NCI-H1105 (cell line): ENCODE measurements at places on chromosomes 3 and 15.
A peak's percentile ranks its signal among the peaks of the same experiment; 100 is the strongest.

GRCh38 chr15:90642464-90643300, 74.5 kb upstream of the BLM start:
- DNase-seq: no peak

- DNase-seq: no peak
Measured at GRCh38 chr3:19263606-19264005, 115.3 kb downstream of the KCNH8 start.

DNA sequence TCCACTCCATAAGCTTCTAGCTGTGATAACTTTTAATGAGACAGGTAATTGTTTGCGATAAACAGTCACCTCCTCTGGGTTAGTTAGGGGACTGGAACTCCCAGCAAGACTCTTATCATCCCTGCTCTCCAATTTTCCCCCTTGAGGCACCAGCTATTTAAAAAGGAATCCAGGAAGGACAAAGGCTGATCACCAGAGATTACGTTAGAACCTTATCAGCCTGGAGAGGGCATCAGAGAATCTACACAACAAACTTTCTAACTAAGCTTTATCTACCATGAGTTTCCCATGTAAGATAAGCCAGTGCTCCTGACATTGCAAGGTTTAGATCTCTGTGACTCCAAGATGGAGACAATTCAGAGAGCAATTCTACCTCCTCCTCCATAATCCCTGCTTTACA, 31.3 kb downstream of the GPR176 start:
- DNase-seq: no peak

GRCh38 chr3:152916753-152917279, 81.9 kb downstream of the P2RY1 start:
- no peak for DNase-seq

GRCh38 chr15:58459560-58459959, 27.8 kb downstream of the LIPC start:
- DNase-seq: no peak

DNA sequence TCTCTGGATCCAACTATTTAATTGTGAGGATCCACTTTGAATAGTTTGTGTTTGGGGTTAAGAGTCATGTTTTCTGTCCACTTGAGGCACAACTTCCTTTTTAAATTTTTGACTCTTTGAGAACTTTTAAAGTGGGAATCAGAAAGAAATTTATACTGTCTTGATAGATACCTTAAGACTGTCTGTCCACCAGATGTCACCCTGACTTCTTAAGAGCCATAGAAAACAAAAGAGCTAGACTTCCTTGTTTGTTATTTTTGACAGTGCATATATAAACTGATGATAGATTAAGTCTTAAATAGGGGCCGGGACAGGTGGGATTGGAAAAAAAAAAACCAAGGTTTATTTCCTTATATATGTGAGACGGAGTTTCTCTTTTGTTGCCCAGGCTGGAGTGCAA, 52.1 kb upstream of the WDR72 start:
- peak; percentile 19 for DNase-seq
